ENCODE measurements at places on chromosomes 13 and 19.

DNA sequence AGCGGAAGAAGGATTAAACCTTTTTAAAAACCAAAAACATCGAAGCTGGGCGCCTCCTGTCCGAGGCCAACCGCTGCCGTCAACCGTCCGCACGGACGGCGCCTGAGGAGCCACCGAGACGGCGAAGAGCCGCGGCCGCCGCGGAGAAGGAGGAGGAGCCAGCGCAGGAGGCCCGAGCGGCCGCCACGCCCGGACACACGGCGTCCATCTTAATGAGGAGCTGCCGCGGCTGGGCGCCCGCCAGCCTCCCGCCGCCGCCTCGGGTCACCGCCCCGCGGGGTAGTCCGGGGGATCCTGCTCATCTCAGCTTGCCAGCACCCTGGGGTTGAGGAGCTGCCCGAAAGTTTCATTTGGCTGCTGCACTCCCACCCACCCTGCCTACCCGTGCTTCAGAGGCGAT, 10.6 kb downstream of the ZSCAN1 start:
- DNase-seq: no peak

- DNase-seq: peak; percentile 79
Measured at GRCh38 chr19:35030257-35031071, at the start of gene SCN1B. Gene SCN1B (plus strand): TSS chr19:35030470. CDS start chr19:35030821, 351 bp downstream.

DNA sequence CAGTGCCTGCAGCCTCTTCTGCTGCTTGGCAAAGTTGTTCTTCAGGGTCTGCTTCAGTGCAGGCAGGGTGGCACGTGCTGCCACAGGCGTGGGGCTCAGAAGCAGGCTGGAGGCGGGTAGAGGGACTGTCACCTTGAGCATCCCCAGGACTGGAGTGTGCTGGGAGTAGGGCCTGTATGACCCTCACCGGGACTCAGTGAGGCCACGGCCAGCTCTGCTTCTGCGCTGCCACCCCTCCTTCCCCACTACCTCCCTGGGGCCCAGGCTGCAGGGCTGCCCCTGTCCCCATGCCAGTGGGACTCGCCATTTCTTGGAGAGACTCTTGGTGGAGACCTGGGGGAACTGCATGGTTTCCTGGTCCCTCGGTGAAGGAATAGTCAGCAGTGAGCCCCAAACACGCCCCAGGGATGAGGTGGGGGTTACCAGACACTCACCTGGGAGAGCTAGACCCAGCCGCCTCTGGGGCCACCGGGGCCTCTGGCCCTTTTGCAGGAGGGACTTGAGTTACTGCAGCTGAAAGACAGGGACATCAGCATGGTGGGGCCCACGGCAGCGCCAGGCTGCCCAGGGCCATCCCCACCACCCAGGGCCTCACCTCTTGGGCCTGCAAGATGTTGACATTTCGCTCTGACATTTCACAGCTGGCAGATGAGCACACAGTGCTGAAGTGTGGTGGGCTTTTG, 29.9 kb downstream of the TUBA3C start:
- no peak for DNase-seq

- DNase-seq: no peak
Measured at GRCh38 chr19:3659746-3660112, 33.1 kb upstream of the CACTIN start.

DNA sequence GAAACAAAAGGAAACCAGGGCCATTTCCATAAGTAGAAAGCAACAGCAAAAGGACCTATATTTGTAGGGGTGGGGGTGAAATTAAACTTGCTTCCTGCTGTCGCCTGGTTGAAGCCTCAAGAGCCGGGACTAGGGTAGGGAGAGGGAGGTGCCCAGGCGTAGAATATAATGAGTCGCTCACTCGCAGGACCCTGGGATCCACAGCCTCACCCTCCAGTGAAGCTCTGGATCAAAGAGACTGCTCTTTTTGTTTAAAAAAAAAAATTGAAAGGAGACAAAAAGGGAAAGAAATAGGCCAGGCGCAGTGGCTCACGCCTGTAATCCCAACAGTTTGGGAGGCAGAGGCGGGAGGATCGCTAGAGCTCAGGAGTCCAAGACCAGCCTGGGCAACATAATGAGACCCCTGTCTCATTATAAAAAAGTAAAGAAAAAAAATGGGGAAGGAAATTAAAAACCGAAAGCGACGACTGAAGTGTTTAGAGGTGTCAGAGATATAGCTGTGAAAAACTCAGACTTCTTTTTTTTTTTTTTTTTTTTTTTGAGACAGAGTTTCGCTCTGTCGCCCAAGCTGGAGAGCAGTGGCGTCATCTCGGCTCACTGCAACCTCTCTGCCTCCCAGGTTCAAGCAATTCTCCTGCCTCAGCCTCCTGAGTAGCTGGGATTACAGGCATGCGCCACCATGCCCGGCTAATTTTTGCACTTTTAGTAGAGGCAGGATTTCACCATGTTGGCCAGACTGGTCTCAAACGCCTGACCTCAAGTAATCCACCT, 10.9 kb upstream of the ADGRE5 start:
- no peak for DNase-seq

DNA sequence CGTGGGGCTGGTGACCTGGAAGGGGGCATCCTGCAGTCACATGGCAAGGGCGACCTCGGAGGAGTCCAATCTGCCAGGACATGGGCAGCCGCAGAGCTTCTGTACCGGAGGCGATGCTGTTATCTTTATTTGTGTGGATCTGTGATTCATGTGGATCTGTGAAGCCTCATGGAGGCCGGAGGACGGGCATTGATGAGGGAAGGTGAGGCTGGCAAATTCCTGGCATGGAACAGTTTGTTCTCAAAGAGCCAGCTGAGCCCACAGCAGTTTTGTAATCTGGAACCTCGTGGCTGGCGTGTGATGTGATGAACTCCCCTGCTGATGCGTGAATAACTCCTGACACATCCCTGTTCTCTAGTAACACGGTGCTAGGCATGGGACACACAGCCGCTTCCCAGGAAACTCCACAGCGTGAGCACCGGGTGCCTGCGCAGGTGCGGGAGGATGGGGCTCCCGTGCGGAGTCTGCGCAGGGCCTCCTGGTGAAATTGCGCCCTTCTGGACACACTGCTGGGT, 40.4 kb downstream of the ATP11A start:
- no peak for DNase-seq

DNA sequence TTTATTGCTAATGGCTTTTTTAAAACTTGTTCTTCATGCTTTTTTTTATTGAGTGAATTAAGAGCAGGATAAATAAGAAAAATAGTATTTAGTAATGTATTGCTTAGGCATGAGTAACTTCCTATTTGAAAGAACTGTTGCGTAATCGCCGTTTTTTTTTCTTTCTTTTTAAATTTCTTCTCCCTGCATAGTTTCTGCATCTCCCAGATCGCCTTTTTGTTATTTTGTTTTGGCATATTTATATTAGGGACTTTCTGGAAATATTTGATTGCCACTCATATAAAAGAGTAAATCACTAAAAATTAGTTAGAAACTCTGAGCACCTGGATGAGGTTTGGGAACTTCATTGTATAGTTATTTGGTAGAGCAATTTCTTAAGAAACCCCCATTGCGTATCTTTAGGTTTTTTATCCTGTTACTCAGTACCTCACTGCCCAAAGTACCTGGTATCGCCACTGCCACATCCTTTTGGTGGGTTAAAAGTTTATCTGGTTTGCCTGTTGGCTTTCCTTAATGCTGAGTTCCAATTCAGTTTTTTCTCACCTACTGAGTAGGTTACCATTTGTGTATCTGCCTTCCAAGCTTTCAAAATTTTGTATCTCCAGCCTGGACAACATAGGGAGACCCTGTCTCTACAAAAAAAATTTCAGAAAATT, 36.2 kb upstream of the LPAR6 start:
- DNase-seq: peak; percentile 64

- peak; percentile 56 for DNase-seq
Measured at GRCh38 chr13:109790942-109791605, 4.7 kb upstream of the IRS2 start.

DNA sequence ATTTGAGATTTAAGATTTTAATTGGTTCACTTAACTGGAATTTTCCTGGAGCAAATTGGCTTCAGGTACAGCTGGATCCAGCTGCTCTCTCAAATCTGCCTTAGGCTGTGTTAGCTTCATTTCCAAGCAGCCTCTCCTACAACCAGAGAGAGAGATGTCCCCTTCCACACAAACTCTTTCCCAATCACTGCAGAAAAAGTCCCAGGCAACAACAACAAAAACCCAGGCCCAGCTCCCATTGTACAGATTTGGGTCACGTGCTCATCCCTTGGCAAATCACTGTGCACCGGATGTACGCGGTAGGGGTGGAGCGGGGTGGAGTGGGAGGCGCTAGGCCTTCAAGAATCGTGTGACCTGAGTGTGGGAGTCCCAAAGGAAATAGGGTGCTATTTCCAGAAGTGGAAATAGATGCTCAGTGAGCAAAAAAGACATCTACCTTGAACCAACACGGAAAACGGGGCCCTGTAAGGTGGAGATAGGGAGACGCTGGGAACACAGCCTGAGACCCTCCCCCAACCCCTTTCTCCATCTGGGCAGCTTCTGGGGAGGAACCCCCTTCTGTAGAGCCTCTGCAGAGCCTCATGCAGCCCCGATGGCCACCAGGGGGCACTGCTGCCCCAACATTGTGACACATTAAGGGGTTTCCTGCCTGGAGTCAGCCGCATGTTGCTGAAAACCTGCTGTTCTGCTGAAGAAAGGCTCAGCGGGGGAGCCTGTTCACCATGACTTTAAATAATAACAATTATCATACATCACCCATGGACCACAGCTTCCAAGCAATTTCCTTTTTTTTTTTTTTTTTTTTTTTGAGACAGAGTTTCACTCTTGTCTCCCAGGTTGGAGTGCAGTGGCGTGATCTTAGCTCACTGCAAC, 25.4 kb downstream of the HPN start:
- DNase-seq: peak; percentile 80

DNA sequence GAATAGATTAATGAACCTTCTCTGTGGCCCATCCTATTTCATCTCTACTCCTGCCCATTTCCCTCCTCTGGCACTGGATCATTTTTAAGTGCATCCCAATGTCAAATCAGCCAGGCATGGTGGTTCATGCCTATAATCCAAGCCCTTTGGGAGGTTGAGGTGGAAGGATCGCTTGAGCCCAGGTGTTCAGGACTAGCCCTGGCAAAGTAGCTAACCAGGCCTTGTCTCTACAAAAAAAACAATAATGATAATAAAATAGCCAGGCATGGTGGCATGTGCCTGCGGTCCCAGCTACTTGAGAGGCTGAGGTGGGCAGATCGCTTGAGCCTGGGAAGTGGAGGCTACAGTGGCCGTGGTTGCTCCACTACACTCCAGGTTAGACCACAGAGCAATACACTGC, 517.0 kb downstream of the MYO16 start:
- DNase-seq: no peak

DNA sequence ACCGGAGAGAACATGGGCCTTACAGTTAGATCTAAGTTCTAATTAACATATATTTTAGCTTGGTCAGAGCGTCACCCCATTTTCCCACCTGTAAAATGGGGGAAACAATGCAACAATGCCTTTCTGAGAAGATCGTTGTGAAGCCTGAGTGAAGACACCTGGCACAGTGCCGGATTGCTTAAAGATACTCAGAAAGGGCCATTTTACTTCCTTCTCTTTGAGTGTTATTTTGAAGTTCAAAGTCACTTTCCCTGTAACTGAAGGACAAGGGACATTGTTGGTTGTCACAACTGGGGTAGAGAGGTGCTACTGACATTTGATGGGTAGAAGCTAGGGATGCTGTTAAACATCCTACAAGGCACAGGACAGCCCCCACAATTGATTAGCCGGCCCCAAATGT, 28.1 kb downstream of the HSPH1 start:
- DNase-seq: no peak

GRCh38 chr13:67977066-67977465, 746.9 kb upstream of the PCDH9 start:
- DNase-seq: no peak

DNA sequence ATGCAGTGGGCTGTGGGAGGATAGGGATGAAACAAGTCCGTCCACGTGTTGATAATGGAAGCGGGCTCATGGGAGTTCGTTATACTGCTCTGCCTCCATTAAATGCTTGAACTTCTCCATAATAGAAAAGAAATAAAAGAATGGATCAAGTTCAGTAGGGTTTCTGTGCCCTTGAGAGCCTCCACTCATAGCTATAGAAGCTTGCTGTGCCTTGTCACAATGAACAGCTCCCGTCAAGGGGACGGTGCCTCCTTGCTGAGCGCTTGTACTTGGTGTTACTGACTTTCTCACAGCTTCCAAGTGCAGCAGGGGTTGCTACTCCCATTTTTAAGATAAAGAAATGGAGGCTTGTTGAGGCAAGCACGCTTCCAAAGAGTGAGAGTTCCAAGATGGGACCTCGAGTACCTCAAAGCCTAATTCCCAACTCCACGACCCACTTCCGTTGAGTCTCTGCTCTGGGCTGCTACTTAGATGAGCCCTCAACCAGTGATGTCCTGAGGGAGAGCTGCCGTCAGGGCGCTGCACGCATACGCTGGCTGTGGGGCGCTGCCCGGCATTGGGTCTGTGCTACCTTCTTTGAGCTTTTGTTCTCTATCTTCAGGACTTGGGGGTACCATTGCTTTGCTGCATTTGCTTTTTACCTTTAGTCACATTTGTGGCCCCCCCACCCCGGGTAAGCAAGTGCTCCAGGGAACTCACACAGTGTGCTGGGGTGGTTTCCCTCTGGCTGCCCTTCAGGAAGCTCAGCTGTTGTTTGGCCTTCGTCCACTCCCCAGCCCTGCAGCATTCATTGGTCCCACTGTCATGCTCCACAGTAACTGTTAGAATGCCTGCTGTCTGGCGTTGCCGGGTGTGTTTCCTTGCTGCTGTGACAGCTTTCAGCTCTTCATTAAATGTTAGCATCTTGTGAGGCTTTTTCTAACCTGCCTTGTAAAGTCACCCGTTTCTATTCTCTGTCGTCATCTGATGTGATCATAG, 9.5 kb downstream of the SNRNP70 start:
- DNase-seq: no peak

DNA sequence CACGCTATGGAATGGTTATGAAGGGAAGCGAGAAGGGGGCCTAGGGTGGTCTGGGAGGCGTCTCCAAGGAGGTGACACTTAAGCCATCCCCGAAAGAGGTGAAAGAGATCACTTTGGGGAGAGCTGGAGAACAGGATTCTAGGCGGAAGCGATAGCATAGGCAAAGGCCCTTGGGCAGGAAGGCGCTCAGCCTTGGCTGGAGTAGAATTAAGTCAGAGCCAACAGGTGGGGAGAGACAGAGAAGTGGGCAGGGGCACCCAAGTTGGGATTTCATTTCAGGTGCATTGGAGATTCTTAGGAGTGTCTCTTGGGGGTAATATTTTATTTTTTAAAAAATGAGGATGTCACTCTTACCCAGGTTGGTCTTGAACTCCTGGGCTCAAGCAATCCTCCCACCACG, 9.6 kb downstream of the SNRPD2 start:
- DNase-seq: no peak

DNA sequence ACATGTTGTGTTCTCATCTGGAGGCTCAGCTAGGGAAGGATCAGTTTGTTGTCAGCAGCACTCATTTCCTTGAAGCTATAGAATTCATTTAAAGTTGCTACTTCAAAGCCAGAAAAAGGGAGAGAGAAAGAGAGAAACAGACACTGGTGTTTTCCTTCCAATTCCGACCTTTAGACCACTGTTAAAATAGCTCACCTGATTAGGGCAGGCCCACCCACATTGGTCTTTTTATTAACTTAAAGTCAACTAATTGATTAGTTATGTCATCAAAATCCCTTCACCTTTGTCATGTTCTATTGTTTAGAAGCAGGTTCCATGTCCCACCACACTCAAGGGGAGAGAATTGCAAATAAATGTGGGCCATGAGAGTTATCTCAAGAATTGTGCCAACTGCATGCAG, 560.2 kb downstream of the PCDH17 start:
- no peak for DNase-seq

GRCh38 chr13:108947551-108948030, 318.2 kb downstream of the MYO16 start:
- DNase-seq: peak; percentile 30

GRCh38 chr19:31497709-31498108, 148.5 kb upstream of the TSHZ3 start:
- no peak for DNase-seq

- DNase-seq: no peak
Measured at GRCh38 chr13:94139393-94139995, 340.0 kb downstream of the DCT start.
